ENCODE measurements at places on chromosomes 2 and 18.

- no peak for DNase-seq
These were observed 109.1 kb downstream of the CABLES1 start for GRCh38 chr18:23244401-23244800.

- DNase-seq = no peak
These were observed 51.0 kb upstream of the GORASP2 start for GRCh38 chr2:170878066-170878465.

- DNase-seq = peak; percentile 13
These were observed 3.7 kb downstream of the ODC1 start for GRCh38 chr2:10444463-10444862.

- DNase-seq = peak; percentile 19
These were observed 45.3 kb upstream of the SPAG16 start for GRCh38 chr2:213238753-213239495.

- DNase-seq = no peak
These were observed 58.9 kb downstream of the CXCR4 start for GRCh38 chr2:136059036-136059472.

Data from CD4-positive, alpha-beta T cell treated with Interleukin-4 for 4 hours (primary cell).